Uterus (tissue), 4 donors: ENCODE measurements at places on chromosomes 2 and 18. TPM values are rescaled to one million over a fixed set of nuclear protein-coding genes. Genes with fewer than 3 reads are reported as not detected.

DNA sequence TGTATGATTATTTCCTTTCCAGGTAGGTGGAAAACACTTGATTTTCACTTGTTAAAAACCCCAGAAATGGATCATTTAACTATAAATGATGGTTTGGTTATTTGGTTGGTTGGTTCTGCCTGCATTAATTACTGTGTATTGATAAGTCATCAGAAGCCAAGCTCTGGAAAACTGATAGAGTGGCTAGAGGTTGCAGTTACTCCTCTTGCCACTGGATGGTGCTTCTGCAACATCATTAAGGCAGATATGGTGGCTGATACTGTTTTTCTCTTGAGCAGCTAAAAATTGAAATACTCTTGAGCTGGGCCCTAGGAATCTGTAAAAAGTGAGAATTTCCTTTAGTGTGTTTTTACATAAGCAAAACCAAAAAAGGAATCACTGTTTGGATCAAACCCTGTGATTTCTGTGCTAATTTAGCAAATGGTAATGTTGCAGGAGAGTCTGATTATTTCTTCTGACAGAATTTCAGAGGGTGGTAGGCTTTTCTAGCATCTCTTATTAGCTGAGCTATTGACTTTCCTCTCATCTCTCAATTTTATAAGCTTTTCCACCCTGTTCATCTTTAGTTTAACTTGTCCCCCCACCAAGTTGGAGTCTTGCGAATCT lies 54.3 kb downstream of the RAB10 start:
- no peak for DNase-seq

DNA sequence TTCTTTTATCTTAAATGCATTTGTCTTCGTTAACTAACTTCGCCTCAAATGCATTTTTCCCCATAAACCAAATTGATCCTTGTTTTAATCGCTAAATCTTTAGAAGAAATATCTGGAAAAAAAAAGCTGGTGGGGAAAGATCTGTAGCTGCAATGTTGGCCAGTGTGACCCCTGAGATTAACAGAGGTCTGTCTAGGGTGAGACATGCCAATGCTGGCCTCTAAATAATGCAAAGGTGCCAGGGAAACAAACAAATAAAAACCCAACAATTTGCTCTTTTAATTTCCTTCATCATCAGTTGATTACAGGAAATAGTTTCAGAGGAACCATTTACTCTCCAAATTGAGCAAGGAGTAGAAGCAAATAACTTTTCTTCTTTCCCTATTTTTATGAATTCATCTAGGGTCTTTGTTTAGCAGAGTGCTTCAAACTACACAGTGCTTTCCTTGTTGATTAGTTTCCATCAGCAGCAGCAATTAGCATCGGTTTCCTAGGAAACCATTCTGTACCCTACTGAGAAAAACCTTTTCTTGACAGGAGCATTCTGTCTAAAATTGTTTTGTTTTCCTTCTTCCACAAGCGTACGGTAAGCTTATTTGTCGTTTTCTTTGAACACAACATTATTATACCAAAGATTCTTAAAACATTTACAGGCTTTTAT lies 100.5 kb upstream of the UNC80 start:
- DNase-seq, result no peak

SCN9A gene
- 14.2 TPM for total RNA-seq

DNA sequence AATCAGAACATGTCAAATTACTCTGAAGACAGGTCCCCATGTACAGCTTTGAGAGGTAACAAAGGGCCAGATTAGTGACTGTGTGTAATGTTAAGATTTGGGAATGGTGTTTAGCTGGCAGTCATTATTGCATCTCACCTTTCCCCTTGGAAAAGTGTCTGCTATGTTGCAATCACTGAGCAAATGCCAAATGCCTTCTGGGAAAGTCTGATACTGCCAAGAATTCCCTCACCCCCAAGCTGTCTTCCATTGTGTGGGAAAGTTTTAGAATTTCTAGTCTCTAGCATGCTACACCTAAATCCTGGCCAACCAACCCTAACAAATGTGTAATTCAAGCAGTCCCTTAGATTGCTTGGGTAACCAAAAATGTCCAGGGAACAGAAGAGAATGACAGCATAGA lies 13.6 kb upstream of the PELI1 start:
- no peak for DNase-seq

ABCG8 gene
- total RNA-seq, result not detected

TTL gene
- total RNA-seq, result 3.8 TPM

- DNase-seq, result no peak
Observed at GRCh38 chr18:54950221-54950620, 9.0 kb downstream of the CCDC68 start.

ASPRV1 gene
- 5.2 TPM for total RNA-seq

DCDC2C gene
- total RNA-seq, result not detected

GRCh38 chr2:160493227-160494028 lies at the start of gene RBMS1:
Gene RBMS1 (minus strand): TSS chr2:160493807. CDS start chr2:160493363, 444 bp downstream.
- DNase-seq, result peak; percentile 61

DNA sequence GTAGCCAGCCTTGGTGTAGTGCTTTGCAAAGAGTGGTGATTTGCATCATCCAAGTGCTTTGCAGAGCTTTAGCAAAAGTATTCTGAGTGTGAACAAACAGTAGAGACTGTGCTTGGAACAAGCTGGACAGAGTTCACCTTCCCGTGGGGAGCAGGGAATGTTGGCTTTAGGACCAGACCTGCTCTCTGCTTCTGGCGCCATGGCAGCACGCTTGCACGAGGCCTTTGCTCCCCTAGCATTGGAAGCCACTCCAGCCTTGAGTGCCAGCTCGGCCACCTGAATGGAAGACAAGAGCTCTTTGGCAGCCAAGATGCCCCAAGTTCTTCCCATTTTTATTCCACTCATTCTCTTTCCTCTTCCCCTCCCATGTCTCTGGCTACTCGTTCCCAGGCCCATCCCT lies 250.8 kb upstream of the OSR1 start:
- DNase-seq, result no peak

DNA sequence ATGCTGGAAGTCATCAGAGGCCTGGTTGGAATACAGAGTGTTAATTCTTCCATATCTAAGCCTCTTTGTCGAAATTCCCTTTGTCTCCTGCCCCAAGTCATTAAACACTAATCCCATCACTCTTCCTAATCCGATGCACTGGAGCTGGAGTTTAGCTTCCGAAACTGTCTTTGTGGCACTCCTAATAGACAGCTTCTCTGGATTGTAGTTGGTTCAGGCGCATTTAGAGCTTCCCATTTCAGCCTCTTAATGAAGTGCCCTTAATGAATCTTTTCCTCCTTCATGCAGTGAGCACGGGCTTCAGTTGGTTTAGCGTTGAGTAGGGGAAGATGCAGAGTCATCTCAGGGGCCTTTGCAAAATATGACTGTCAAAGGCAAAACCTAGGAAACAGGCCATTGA lies 72.2 kb upstream of the MEIS1 start:
- DNase-seq, result no peak
